ENCODE measurements at places on chromosomes 2 and 18.

DNA sequence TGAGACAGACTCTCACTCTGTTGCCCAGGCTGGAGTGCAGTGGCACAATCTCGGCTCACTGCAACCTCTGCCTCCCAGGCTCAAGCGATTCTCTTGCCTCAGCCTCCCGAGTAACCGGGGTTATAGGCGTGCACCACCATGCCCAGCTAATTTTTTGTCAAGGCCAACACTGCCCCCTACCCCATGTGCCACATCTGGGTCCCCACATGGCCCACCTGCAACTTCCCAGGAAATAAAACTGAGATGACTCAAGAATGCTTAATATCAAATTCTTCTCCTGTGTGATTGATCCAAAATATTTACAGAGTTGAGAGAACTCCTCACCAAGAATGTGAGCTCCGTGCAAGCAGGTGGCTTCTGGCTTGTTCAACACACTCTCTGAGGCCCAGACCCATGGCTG, 9.1 kb downstream of the AP1S3 start:
- DNase-seq, result no peak

DNA sequence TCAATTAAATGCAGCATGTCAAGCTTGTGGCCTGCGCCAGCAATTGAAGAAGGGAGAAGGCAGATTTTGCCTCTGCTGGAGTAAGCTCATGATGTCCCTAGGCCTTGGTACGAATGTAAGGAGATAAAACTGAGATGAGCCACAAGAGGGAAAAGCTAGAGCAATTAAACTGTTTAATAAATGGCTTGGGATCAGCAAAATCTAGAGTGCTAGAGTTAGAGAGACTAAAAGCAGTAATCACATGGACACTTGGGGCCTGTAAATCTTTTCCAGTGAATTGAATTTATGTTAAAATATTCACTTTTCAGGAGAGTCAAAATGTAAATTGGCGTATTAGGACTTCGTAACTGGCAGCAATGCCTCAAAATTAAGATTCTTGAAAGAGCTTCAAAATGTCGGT, 86.2 kb downstream of the CDK15 start:
- DNase-seq, result no peak

GRCh38 chr2:240822280-240822847, 2.3 kb upstream of the KIF1A start:
- DNase-seq, result no peak

DNA sequence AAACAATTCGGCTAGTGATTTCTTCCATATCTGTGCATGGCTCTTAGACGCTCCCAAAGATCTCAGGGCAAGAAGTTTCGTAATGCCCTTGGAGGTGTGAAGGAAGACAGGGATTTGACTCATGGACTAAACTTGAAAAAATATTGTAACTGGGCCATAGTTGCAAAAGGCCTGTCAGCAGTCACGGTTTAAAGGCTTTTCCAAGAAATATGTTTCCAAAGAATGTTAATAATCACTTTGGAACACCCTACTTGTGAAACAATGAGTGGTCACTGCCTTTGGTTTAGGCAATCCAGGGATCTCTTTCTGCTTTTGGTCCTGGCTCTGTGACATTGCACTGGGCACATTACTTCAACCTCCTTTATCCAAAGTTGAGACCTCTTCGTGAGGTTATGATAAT, 102.5 kb upstream of the RASGRP3 start:
- DNase-seq, result no peak

DNA sequence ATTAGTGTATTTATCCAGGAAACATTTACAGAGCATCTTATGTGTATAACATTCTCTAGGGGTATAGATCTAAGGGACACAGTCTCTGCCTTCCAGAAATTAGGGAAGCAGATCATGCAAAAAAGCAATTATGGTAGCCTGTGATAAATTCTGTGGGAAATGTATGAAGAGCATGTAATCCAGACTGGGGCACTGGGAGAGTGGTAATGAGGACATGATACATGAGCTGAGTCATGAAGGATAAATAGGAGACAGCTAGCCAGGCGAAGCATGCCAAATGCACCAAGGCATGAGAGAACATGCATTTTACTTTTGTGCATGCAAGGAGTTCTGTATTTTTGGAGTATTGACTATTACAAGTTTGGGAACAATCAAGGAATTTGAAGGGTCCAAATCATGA, 8.9 kb upstream of the RPRM start:
- no peak for DNase-seq

DNA sequence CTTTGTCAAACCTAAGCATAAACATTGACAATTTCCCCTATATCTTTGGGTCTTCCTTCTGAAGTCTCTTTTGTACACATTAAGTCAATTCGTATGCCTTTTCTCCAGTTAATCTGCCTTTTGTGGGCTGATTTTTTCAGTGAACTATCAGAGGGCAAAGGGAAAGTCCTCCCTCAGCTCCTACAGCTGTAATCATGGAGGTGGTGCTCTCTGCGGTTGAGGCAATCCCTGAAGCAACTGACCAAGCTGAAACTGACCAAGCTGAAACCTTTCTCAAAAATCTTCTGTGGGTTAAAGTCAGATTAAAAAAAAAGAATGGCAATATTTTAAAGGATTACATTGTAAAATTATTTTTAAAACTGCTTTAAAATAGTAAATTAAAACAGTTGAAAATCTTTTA, 105.8 kb upstream of the DNAJC10 start:
- no peak for DNase-seq

DNA sequence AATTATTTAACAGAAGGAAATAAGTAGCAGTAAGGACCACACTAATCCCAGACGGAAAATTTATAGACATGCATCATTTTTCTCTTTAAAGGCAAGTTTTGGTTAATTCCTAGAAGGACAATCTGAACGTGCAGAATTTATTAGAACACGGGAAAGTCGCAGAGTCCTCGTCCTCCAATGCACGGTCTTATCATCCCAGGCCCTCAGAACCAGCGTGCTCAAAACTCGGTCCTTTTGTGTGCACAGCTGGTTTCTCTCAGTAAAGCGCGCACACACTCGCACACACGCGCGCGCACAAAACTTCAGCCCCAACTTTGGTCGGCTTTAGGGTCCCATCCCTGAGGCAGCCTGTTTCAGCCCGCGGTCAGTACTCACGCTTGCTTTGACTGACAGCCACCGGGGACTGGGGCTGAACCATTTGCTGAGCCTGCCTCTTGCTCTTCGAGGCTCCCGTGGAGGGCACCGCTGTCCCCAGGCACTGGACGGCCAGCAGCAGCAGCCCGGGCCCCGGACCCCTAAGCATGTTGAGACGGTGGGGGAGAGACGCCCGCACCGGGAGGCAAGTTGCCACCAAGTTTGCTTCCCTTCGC, 493 bp downstream of the FN1 start:
- DNase-seq, result no peak

GRCh38 chr18:27942706-27943105, 234.2 kb downstream of the CDH2 start:
- DNase-seq, result no peak

GRCh38 chr18:74926051-74926450, 282.9 kb downstream of the PTGR3 start:
- no peak for DNase-seq

DNA sequence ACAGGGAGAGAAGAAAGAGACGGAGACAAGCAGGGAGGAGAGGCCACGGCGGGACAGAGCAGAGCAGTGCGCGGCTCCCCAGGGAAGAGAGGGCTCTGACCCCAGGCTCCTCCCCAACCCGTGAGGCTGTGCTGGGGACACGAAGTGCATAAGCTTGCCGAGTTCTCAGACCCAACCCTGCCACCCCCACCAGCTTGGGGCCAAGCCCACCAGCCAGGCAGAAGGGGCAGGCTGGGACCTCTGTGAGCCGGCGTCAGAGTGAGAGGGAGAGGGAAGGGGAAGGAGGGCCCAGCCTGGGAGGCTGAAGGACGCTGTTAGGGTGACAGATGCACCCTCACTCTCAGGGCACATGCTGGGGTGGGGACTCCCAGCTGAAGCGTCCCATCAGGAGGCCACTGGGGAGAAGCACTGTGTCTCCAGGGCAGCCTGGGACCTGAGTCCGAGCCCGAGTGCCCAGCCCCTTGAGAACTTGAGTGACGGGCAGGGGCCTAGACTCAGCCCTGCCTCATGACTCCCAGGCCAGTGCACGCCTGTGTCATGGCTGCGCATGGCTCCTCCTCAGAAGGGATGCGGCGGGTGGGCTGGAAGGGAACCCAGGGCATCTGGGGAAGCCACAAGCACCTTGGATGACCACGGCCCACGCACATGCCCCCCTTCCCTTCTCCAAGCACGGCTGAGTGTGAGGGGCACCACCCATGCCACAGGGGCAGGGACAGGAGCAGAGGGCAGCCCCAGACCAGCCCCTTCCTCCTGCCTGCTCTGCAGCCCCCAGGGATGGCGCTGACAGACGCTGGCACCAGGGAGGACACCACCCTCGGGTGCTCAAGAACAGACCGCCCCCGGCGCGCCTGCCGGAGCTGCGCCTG, 31.0 kb downstream of the MTERF4 start:
- no peak for DNase-seq

DNA sequence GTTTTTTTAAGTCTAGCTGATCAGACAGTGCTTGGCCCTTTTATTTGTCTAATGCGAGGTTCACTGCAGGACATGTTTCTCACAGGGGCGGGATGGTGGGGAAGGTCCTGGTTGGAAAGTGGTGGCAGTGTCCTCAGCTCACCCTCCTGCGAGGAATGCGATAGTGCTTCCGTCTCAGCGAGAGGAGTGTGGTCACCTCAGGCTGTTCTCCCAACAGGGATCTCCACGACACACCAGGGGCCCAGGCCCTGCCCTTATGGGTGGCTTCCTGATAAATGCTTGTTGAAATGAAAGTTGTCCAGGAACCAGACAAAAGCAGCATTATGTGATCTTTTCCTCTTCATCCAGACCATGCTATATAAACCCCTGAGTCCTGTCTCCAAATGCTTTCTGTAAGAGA, 70.1 kb downstream of the BOLA3 start:
- DNase-seq, result no peak

DNA sequence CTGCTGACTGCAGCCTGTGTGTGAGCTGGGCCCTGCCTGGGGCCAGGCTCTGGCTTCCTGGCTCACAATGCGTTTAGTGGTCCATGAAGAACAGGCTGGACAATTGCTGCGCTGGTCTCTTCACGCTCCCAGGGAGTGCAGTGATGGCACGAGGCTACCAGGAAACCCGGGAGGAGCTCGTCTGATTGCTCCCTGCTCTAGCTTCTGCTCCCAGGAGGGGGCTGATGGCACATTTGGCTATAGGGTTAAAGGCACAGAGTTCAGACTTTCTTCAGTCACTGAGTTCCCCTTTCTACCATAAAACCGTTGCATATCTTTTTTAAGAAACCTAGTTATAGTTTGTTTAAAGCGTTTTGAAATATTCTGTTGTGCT, 60.1 kb downstream of the KCNF1 start:
- peak; percentile 46 for DNase-seq

GRCh38 chr2:7730449-7730848, 813.2 kb downstream of the RNF144A start:
- DNase-seq, result peak; percentile 66

- no peak for DNase-seq
Observed at GRCh38 chr18:2709316-2709715, 53.8 kb downstream of the SMCHD1 start.

DNA sequence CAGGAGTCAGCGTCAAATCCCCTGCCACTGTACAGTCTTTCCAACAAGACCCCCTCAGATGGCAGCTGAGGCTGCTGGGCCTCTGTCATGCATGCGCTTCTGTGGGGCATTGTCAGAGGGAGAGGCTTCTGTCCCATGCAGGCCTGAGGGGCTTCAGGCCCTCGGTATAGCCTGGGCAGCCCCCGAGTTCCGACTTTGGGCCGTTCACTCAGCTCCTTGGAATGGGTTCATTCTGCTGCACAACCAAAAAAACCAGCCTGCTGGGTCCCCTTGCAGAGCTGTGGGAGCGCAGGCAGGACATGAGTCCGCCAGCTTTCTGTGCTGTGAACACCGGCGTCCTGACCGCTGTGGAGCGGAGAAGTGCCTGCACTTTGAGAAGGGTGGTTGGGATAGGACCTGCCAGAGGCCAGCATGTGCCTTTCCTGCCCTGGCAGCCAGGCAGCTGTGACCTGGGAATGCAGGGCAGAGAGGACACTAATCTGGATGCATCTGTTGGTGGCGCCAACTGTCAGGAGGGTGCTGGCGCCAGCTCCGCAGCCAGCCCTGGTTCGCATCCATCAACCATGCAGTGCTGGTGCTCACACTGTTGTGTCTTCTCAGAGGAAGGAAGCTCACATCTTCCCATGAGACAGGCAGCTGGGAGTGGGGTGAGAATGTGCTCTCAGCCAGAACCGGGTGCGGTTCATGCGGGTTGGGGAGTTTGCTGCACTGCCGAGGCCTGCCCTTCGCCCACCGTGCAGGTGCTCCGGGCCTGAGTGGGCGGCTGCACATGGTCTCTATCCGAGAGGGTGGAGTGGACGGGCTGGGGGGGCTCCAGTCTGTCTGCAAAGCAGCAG, 14.3 kb downstream of the ARHGEF4 start:
- no peak for DNase-seq

DNA sequence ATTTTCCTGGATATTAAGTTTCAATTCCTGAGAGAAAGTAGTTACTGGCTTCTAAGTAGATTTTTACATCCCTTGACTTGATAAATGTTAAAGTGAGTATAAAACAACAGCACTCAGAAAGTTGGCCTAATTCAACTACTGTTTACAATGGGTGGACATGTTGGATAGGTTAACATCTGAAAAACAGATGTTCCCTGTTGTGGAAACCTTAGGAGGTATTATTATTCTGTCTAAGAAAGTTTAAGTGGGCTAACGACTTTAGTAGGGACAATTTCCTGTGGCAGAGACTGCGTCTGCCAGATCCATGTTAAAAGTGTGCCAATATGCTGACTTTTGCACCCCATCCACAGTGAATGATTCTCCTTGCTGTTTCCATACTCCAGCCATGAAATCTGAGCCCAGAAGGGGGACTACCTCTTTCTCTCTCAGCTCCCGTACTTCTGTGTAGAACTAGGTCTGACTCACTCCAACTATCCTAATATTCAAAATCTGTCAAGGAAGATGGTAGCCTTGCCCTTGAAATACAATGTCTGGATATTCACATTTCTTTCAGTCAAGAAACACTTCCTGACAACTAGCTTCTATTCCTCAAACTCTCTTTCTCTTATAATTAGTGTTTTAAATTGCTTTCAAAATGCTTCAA, 327.5 kb upstream of the HNRNPA3 start:
- DNase-seq, result no peak

DNA sequence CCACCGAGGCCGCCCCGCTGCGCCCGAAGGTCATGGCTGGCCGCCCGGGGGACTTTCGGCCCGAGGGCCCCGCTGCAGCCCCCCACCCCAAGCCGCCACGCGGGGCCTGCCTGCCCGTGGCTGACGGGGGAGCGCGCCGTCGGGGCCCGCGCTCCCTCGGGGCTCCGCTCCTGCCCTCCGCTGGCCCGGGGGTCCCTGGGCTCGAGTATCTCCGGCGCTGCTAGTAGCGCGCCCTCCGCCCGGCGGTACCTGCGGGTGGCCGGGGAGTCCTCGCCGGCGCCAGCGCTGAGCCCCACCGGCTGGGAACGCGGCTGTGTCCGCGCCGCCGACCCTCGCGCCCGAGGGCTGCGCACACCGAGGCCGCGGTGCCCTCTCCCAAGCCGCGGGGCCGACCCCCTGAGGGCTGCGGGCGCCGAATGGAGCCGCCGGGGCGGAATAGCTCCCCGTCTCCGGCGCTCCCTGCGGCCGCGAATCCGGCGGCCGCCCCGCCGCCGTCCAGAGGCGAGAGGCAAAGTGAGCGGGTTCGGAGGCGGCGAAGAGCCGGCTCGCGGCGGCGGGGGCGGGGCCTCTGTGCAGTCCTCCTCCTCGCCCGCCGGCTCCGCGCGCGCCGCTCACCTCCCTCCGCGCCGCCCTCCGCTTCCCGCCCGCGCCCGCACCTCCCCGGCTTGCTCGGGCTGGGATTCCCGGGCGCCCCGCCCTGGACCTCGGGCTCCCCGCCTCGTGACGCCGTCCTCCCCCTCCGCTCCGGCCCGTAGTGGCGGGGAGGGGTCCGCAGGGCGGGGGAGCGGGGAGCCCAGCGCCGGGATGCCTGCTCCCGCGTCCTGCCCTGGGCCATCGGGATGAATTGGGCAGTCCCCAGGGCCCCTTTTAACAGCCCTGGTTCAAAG, at the start of gene KCNG3:
Gene KCNG3, minus strand, starts transcription at position 515 of the 887 bp plus-strand sequence. Its CDS starts 481 bp downstream, at position 34.
- DNase-seq, result peak; percentile 87

Data from activated effector memory CD4-positive, alpha-beta T cell treated with anti-CD3 and anti-CD28 coated beads, Interleukin-2, amount 50 U/mL, for 16 hours (primary cell).